Activated gamma-delta T cell treated with Interleukin-2 at 50 U/mL for 16 hours (primary cell): ENCODE measurements at places on chromosomes 11 and 22.

DNA sequence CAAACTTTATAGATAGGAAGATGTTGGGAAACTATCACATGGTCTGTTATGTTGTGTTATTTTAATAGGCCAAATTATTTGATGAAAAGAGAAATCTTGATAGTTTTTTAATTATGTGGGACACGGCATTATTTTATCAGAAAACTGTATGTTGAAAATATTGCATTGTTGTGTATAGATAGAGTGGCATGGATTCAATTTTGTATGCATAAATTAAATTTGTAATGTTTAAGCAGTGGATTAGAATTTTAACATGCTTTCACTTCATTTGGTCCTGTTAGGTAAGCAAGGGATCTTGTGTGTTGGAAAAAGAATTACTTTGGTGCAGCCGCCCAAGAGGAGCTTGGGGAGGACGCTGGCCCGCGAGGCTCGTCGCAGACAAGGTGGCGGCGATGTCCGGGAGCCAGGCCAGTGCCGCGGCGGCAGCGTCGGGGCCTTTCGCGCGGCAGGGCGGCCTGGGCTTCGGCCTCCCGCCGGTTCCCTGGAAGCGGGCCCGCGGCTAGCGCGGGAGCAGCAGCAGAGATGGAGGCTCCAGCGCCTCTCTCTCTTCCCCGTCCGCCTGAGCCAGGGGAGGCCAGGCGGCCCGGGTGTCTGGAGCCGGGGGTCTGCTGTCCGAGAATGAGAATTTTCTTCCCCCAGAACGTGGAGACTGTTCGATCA lies 82.7 kb downstream of the GGT1 start:
- DNase-seq = no peak

DNA sequence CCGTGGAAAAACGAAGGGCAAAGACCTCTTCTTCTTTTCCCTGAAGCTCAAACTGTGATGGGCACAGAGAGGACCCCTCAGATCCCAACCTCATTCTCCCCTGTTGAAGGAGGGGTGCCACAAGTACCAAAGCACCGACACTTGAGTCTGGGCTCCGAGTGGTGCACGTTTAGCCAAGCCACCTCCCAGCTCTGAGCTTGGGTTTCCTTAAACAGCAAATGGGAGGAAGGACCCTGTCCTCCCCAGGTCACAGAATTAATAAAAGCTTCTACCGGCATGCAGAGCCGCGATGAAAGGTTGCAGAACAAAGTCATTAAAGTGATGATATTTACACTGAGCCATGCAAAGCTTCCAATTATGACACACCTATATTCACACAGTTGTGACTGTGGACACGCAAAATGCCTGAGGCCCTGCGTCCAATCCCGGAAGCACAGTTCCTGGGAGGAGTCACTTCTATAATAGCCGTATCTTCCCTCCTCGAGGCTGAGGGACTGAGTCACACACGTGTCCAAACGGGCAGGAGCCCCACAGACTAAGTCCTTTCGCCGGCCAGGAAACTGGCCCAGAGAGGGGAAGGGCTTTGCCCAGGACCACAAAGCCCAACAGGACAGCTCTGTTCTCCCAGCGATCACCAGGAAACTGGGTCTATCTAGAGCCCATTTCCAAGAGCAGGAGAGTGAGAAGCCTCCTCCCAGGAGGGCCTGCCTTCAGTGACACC lies 922 bp upstream of the CSNK1E start:
- no peak for DNase-seq

GRCh38 chr11:2869561-2870427 lies 15.8 kb downstream of the CDKN1C start:
- DNase-seq = no peak

DNA sequence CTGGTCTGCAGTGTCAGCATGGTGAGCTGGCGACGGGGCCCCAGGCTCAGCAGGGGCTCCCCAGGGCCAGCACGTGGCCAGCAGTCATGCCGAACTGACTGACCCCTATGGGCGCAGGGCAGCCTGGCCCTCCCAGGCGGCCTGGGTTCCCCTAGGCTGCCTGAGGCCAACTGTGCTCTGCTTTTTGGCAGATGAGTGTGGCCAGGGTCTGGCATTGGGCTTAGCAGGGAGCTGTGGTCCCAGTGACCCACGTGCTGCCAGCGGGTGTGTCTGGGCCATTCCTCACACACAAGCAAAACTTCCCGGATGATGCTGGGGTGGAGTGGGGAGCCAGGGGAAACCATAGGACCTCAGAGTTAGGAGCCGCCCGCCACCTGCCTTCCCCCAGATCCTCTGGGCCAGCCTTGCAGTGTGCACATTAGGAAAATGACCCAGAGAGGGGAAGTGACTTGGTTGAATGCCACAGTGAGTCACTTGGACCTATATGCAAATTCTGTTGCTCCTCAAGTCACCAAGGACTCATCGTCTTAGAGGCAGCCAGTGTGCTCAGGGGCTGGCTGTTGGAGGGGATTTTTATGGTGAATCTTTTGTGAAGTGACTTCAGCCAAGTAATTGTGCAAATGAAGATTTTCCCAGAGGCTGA lies 6.5 kb downstream of the ADORA2A start:
- no peak for DNase-seq

- DNase-seq = no peak
Observed at GRCh38 chr22:37563153-37564081, 3.1 kb downstream of the CDC42EP1 start.

DNA sequence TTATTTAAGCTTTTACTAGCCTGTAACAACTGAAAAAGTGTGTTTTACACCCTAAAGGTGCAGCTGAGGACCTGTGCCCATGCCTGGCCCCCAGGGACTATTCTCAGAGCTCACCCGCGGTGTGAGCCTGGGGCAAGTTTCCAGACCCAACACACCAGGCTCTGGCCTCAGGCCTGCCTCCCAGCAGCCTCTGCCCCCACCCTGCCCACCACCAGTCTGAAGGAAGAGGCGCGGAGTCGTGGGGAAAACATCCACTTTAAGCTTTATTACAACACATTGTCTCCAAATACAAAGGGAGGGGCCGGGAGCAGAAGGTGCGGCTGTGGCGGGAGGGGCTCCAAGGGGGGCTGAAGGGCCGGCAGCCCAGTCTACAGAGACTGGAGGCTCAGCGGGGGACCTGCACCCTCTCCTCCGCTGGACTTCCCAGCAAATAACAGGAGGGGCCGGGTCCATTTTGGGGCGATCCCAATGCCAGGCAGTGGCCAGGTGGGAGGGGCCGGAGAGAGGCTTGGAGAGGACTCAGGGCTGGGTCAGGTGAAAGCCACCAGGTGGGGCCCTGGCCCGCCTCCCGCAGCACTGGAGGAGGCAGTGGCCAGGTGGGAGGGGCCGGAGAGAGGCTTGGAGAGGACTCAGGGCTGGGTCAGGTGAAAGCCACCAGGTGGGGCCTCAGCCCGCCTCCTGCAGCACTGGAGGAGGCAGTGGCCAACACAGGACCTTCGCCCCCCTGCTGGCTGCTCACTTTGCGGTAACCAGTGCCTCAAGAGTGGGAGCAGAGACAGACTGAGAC lies 18.1 kb downstream of the DUSP8 start:
- DNase-seq = no peak

DNA sequence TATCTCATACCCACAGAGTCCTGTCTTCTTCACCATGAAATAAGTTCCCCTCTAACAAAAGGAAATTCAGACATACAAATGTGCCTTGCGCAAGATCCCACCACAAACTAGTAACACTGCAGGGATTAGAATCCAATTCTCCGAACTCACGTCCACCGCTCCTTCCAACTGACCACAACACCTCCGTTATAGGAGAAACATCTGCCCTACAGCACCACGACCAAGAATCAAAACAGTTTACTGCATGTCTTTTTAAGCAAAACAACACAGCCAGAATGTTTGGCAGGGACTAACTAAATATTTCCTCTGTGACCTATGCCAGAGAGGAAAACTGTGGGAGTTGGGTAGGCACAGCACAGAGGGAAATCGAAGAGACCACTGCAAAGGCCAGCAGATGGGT lies 72.7 kb upstream of the AKIP1 start:
- no peak for DNase-seq

- DNase-seq = no peak
Observed at GRCh38 chr11:46692450-46692849, 8.0 kb downstream of the ARHGAP1 start.

GRCh38 chr11:70024036-70024772 lies 53.9 kb upstream of the ANO1 start:
- no peak for DNase-seq

DNA sequence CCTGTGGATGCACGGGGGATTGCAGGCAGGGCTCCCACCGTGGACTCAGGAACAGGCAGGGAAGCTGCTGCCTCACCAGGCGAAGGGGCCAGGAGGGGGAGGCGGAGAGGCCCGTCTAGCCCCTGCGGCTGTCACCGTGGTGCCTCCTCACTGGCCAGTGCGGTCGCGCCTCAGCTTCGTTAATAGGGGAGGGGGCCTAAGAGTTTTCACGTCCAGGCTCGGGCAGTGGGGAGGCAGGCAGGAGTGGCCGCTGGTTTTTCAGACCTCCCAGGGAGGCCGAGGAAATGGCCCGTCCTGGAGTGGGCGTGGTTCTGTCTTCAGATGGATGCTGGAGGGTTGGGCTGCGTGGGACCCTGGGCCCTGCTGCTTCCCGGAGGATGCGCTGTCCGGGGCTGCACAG lies 91.1 kb upstream of the B3GAT1 start:
- no peak for DNase-seq
